H9 (cell line): ENCODE measurements at places on chromosomes 7 and 10. TPM values are rescaled to one million over a fixed set of nuclear protein-coding genes. Genes with fewer than 3 reads are reported as not detected.

The NUTM2B gene
- total RNA-seq: 0.07 and 0.46 TPM in 2 replicates

The THSD7A gene
- total RNA-seq: 0.42 and 0.88 TPM in 2 replicates

The SCART1 gene
- 0.39 and 0.50 TPM in 2 replicates for total RNA-seq

The DYNC1I1 gene
- total RNA-seq: 3.2 TPM in 2 replicates

GRCh38 chr7:141495057-141495456 lies 56.2 kb upstream of the AGK start:
- DNase-seq: no peak

DNA sequence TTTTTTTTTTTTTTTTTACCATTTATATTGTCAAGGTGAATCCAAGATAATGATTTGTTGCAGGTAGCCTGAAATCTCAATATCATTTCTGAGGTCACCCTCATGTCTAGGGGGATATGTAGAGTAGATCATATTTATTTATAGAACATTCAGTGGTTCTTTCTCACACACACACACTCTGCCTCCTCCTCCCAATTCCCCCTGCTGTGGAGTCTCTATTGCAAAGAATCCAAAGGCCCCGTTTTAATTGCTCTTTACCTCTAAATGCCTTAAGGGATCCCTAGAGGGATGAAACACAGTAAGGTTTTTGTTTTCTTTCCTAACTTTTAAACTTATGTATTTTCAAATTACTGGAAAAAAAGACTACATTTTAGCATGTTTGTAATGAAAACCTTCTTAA lies 170.0 kb downstream of the PRKG1 start:
- DNase-seq: no peak

DNA sequence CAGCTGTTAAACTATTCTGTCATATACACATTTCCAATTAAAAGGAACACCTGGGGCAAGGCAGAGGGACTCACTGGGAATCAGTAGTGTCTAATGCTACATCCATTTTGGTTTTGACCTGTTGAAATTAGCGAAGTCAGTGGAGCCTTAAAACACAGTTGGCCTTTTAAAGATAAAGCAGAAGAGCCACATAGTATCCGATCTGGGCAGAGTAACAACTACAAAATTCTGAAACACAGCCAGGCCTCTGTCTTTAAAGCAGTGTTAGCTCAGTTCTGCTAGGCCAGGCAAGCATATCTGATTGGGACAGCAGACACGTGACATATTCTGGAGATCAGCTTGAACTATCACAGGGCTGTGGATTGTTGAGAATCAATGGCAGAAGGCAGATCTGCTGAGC lies 117.5 kb upstream of the WNT16 start:
- no peak for DNase-seq

- DNase-seq: no peak
Observed at GRCh38 chr10:129089341-129089740, 377.7 kb upstream of the MGMT start.

- DNase-seq: no peak
Observed at GRCh38 chr7:37234928-37235327, 213.7 kb downstream of the ELMO1 start.

- no peak for DNase-seq
Observed at GRCh38 chr10:32979041-32979440, 21.0 kb upstream of the ITGB1 start.

DNA sequence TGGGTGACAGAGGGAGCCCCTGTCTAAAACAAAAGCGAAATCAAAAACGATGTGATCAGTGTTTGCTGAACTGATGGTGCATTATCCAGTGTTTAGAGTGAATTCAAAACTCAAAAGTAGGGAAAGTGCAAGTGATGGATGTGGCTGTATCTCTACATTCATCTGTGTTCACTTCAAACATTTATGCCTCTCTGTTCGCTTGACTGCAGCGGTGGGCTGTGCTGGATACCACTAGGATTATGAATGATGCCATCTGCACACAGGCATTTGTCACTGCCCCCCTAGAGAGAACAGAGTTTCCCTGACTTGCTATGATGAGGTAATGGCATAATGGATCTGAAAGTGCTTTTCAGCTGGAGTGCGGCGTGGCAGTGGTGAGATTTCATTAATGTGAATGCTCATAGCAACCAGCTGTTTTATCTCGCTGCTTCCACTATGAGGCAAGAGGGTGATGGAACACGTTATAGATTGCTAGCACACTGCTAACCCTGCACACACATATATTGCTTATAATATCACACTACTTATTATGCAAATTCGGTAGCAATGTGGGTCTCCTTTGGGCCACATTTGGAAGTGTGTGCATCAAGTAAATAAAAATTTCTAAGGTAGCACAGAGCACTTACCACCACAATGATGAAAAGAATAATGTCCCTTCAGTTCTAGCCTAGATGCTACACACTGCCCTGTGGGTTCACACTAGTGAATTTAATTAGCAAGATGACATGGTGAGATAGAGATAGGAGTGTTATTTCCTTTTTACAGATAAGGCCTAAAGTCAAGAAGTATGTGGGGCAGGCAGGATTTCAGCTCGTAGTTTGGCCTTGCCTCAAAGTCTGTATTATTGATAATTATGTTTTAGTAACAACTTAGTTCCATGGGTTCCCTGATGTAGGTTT lies 164.7 kb downstream of the CAMK1D start:
- no peak for DNase-seq

GRCh38 chr10:53023411-53023810 lies 250.8 kb upstream of the MBL2 start:
- DNase-seq: no peak

GRCh38 chr7:157404845-157405481 lies 68.2 kb downstream of the DNAJB6 start:
- DNase-seq: no peak

GRCh38 chr10:100731407-100732240 lies 13.8 kb upstream of the PAX2 start:
- DNase-seq: no peak

DNA sequence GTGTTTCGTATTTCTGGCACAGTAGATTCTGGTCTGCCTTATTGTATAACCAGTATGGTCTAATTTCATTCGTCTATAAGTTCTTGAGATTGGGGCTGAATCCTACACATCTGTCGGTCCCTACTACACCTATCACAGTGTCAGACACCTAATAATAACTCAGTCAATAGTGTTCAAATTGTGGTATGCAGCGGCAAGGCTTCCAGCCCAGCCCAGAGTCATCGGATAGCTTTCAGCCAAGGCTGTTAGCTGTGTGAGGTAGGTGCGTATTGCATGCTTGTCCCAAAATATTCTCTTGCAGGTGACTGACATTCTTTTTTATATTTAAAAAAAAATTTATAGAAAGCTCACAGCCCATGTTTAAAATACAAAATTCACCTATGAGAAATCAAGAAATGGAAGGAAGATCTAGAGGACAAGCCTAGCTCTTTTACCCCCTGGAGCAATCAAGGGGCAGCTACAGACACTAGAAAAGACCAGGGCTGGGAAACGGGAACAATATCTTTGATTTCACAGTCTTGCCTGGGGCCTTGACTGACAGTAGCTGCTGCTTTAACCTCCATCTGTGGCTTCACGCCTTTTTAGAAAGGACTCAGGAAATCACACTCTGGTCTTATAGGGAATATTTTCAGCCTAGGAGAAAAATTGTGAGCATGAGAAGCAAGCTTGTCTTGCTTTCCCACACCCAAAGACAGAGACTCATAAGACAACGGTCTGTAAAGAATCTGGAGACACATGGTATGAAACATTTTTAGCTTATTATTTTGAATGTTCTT lies 9.5 kb upstream of the ASB4 start:
- no peak for DNase-seq

DNA sequence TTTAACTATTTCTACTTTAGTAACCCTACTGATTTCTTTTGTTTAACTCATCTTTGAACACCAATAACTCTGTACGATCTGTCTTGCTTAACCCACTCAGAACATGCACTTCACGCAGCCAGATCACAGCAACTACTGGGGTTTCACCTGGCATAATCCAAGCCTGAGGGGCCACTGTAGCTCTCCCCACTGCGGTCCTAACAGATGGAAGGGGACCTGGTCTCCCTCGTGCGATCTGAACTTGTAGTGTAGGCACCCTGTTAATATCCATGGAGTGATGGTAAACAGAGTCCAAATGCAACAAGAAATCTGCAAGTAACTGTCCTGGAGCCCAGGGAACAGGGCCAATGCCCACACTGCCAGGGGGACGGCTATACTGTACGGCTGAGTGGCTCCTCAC lies 45.5 kb downstream of the INSIG1 start:
- no peak for DNase-seq
